MCF 10A (cell line): ENCODE measurements at places on chromosomes 2 and 18. TPM values are rescaled to one million over a fixed set of nuclear protein-coding genes. Genes with fewer than 3 reads are reported as not detected.

DNA sequence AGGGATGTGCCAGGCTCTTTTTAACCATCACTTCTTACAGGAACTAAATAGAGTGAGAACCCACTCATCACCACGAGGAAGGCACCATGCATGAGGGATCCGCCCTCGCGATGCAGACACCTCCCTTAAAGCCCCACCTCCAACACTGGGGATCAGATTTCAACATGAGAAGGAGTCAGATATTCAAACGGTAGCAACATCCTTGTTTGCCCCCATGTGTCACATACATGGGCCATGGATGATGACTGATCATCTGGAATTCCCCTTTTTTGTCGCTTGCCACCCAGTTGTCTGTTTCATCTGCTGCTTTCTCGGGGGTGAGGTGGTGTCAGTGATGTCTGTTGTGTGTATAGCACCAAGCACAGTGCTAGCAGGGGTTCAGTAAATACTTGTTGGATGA is 57.9 kb downstream of the NCK2 start:
- peaks cover 39% of the 10 kb centered on the region for H3K4me1 ChIP-seq
- no peak for DNase-seq
- H3K27me3 ChIP-seq, result no peaks in the 10 kb centered on the region
- H3K36me3 ChIP-seq, result no peaks in the 10 kb centered on the region
- no peak overlapping the region for H3K27ac ChIP-seq

GRCh38 chr2:220648628-220649027 is 923.5 kb downstream of the EPHA4 start:
- no peak for DNase-seq
- no peak overlapping the region for H3K4me3 ChIP-seq
- H3K36me3 ChIP-seq, result no peaks in the 10 kb centered on the region
- H3K27me3 ChIP-seq, result no peaks in the 10 kb centered on the region
- H3K27ac ChIP-seq, result no peak overlapping the region

Gene LIMS2
- total RNA-seq, result not detected in 2 replicates

GRCh38 chr2:55102056-55102812 is 52.0 kb upstream of the RTN4 start:
- no peaks in the 10 kb centered on the region for H3K36me3 ChIP-seq
- peak; percentile 53 for DNase-seq
- H3K4me1 ChIP-seq, result peaks cover 37% of the 10 kb centered on the region
- peak overlapping the region; percentile 70 for H3K27ac ChIP-seq

DNA sequence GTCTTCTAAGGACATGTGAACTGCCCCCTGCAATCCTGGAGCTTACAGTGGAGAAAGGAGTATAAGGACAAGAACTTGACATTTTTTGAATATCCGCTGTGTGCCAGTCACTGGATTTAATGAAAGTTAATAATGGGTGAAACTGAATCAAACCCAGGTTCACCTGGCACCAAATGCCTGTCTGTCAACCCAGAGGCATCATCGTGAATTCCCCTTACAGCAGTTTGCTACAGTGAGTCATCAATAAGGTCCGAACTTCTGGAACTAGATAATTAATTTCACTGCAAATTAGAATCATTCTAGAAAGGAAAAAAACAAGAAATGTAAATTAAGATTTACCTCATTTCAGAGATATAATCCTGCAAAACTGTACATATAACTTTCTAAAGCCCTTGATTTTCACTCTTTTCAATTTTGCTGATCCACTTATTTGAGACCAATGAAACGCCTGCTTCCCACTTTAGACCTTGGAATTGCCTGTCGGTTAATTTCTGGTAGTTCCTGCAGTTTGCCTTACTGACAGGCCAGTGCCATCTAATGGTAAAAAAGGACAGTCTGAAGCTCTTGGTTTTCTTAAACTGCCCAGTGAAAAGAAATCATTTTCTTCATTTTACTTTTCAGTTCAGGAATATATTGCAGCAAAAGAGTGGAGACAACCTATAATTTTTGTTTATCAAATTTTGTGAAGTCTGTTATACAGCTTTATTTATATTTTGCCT is 8.2 kb downstream of the DSG2 start:
- no peaks in the 10 kb centered on the region for H3K36me3 ChIP-seq
- H3K4me3 ChIP-seq, result no peak overlapping the region
- peak; percentile 42 for DNase-seq
- H3K27me3 ChIP-seq, result no peaks in the 10 kb centered on the region
- H3K4me1 ChIP-seq, result peaks cover 34% of the 10 kb centered on the region

DNA sequence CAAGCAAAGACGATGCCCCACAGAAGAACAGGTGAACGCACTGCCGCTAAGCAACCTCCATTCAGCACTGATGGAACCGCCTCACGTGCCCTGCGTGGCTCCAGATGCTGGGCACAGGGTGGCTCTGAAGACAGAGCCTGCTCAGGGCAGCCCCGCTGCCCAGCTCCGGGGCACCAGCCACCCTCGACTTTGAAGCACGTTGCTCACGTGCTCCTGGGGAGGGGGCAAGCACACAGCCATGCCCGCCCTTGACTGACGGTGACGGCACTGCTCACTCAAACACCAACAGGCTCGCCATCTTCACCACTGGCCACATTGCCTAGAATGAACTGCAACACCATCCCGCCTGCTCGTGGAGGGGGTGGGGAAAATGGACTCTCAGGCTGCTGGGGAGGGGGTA is 251.3 kb downstream of the HDAC4 start:
- no peaks in the 10 kb centered on the region for H3K27me3 ChIP-seq
- H3K4me1 ChIP-seq, result no peaks in the 10 kb centered on the region
- no peak for DNase-seq

DNA sequence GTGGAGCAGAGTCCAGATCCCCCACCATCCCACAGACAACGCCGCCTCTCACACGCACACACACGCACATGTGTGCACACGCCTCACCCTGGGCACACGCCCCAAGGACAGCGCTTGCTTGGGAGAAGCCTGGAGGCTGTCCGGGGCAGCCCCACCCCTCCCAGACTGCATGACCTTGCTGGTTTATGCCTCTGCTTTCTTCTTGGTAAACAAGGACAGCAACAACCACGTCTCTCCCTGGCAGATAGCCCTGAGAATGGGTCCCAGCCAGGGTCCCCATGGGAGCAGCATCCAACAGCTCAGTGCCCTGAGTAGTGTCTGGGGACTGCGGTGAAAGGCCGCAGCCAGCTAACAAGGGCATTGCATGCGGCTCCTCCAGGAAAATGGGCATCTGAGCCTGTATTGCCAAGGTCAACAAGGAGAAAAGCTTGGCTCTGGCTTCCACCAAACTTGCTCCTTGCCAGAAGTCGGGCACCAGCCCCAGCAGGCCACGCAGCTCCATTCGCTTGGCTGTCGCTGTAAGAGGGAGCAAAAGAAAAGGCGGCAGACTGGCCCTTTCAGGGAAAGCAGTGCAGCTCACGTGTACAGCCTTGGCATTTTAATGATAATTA is 234.6 kb downstream of the EIPR1 start:
- no peak for DNase-seq
- H3K27ac ChIP-seq, result no peak overlapping the region
- H3K4me3 ChIP-seq, result no peak overlapping the region
- no peaks in the 10 kb centered on the region for H3K4me1 ChIP-seq
- no peaks in the 10 kb centered on the region for H3K27me3 ChIP-seq

DNA sequence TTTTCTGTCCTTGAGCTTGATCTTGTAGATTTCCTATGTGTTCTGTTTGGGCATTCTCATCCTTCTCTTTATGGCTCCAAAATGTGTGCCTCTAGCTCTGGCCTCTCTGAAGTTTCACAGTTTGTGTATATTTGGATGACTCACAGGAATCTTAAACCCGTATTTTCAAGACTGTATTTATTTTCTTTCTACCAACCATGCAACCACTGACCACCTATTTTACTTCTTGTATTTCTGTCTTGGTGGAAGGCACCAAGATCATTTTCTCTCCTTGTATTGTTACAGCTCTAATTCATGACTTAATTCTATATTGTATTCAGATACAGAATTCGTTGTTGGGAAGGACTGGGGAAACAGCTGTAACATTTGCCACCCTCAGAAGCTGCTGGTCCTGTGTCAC is 39.5 kb downstream of the ACSL3 start:
- peak overlapping the region; percentile 31 for H3K4me3 ChIP-seq
- peak; percentile 55 for DNase-seq
- H3K27ac ChIP-seq, result peak overlapping the region; percentile 52
- peaks cover 33% of the 10 kb centered on the region for H3K36me3 ChIP-seq

GRCh38 chr2:190887089-190887488 is 6.5 kb downstream of the GLS start:
- no peak overlapping the region for H3K27ac ChIP-seq
- peak; percentile 64 for DNase-seq
- peaks cover 40% of the 10 kb centered on the region for H3K4me1 ChIP-seq
- H3K4me3 ChIP-seq, result no peak overlapping the region
- peaks cover 3% of the 10 kb centered on the region for H3K36me3 ChIP-seq

- DNase-seq, result no peak
- no peak overlapping the region for H3K27ac ChIP-seq
- no peak overlapping the region for H3K4me3 ChIP-seq
- H3K4me1 ChIP-seq, result no peaks in the 10 kb centered on the region
- H3K36me3 ChIP-seq, result no peaks in the 10 kb centered on the region
- peaks cover 7% of the 10 kb centered on the region for H3K27me3 ChIP-seq
Observed at GRCh38 chr2:21535826-21536225, 412.1 kb downstream of the TDRD15 start.

GRCh38 chr2:72837171-72837570 is 11.3 kb upstream of the EXOC6B start:
- H3K36me3 ChIP-seq, result peaks cover 5% of the 10 kb centered on the region
- DNase-seq, result peak; percentile 63
- H3K4me1 ChIP-seq, result no peaks in the 10 kb centered on the region
- H3K4me3 ChIP-seq, result no peak overlapping the region

DNA sequence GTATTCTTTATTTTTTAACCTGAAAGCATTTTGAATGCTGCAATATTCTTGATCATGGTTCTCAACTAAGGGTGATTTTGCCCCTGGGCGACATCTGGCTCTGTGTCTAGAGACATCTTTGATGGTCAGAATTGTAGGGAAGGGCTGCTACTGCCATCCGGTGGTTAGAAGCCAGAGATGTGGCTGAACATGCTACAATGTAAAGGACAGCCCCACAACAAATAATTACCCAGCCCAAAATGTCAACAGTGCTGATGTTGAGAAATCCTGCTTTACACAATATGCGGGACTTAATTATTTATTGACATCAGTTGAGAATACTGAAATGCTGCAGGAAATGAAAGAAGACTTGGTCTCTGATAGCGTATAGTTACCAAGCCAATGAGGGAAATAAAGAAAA is 37.5 kb upstream of the SERPINB2 start:
- DNase-seq, result peak; percentile 70
- H3K4me1 ChIP-seq, result no peaks in the 10 kb centered on the region
- no peak overlapping the region for H3K27ac ChIP-seq

GRCh38 chr2:83695037-83695436 is 764.0 kb downstream of the SUCLG1 start:
- H3K27me3 ChIP-seq, result no peaks in the 10 kb centered on the region
- no peak overlapping the region for H3K4me3 ChIP-seq
- no peaks in the 10 kb centered on the region for H3K36me3 ChIP-seq
- no peaks in the 10 kb centered on the region for H3K4me1 ChIP-seq

GRCh38 chr2:113974727-113975126 is 84.8 kb downstream of the ACTR3 start:
- H3K27ac ChIP-seq, result no peak overlapping the region
- no peaks in the 10 kb centered on the region for H3K27me3 ChIP-seq
- no peak overlapping the region for H3K4me3 ChIP-seq
- no peaks in the 10 kb centered on the region for H3K4me1 ChIP-seq
- DNase-seq, result no peak

Gene TTC39C
- 11.4 and 12.9 TPM in 2 replicates for total RNA-seq

- no peak overlapping the region for H3K4me3 ChIP-seq
- no peaks in the 10 kb centered on the region for H3K27me3 ChIP-seq
- DNase-seq, result no peak
- peak overlapping the region; percentile 39 for H3K27ac ChIP-seq
- peaks cover 7% of the 10 kb centered on the region for H3K4me1 ChIP-seq
- H3K36me3 ChIP-seq, result peaks cover 8% of the 10 kb centered on the region
Observed at GRCh38 chr18:4586731-4587130, 131.6 kb upstream of the DLGAP1 start.

Gene ANO7
- total RNA-seq, result 0.14 and 0.15 TPM in 2 replicates

Gene C1QL2
- not detected in 2 replicates for total RNA-seq

Gene NPPC
- not detected in 2 replicates for total RNA-seq

Gene CABYR
- 3.0 TPM in 2 replicates for total RNA-seq

Gene GPR45
- not detected in 2 replicates for total RNA-seq
